ENCODE measurements at places on chromosomes 12 and 14. TPM values are rescaled to one million over a fixed set of nuclear protein-coding genes. Genes with fewer than 3 reads are reported as not detected.

ANO4 gene
- not detected for total RNA-seq

COCH gene
- total RNA-seq = 21.4 TPM

CCDC38 gene
- total RNA-seq = 0.08 TPM

RD3L gene
- not detected for total RNA-seq

COPS7A gene
- 58.2 TPM for total RNA-seq

FSCB gene
- total RNA-seq = not detected

AQP2 gene
- not detected for total RNA-seq

TAS2R9 gene
- total RNA-seq = not detected

C14orf132 gene
- 5.3 TPM for total RNA-seq

CLEC12A gene
- not detected for total RNA-seq
